IMR-90 (cell line): ENCODE measurements at places on chromosomes 4 and X. TPM values are rescaled to one million over a fixed set of nuclear protein-coding genes. Genes with fewer than 3 reads are reported as not detected.
A peak's percentile ranks its signal among the peaks of the same experiment; 100 is the strongest.

PPARGC1A gene
- polyA plus RNA-seq = 0.03 TPM in 2 replicates

ARX gene
- not detected in 2 replicates for polyA plus RNA-seq

PIR gene
- 7.3 and 8.7 TPM in 2 replicates for polyA plus RNA-seq

HAUS3 gene
- 3.6 and 4.8 TPM in 2 replicates for polyA plus RNA-seq

ADH7 gene
- not detected in 2 replicates for polyA plus RNA-seq

MTNR1A gene
- polyA plus RNA-seq = not detected in 2 replicates

SMR3B gene
- polyA plus RNA-seq = not detected in 2 replicates

HPSE gene
- 0.09 TPM in 2 replicates for polyA plus RNA-seq

LIAS gene
- polyA plus RNA-seq = 7.0 and 7.8 TPM in 2 replicates

- peak; percentile 6 for DNase-seq
These were observed 73.3 kb upstream of the PPP3CA start for GRCh38 chr4:101420661-101421060.

GRCh38 chrX:147072747-147073146, 258.2 kb upstream of the CXorf51A start:
- DNase-seq = no peak

DNA sequence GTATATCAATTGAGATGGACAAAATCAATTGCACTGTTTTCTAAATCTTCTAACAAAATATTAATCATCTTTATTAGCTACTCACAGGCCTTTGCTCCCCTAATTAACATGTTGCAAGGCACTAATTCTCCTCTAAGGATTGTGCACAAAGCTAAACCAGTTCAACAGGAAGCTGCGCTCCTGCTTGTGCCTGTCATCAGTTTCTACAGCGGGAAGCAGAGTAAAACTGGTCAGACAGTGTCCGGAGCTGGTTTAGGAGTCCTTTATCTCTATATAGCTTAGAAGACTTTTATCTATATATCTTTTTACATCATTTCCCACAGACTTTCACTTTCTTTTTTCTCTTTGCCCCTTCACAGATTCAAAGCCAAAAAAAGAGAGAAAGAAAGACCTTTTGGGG, 79.1 kb downstream of the ELOVL6 start:
- no peak for DNase-seq

- DNase-seq = no peak
These were observed 125.4 kb upstream of the EOLA2 start for GRCh38 chrX:150063674-150064073.

DNA sequence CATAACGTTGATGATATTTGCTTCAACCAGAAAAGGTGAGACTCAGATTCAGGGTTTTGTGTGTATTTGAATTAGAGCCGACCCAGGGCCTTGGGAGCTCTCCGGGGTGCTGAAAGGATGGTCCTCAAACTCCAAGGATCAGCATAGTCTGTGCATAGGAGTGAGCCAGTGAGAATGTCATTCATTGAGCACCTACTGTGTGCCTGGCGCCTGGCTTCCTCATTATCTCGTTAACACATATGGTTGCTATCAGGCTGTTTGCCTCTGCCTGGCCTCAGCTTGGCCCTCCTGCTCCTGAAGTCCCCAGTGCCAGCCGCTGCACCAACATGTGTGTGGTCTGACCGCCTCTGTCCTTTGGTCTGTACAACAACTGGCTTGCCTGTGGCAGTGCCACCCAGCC, 25.1 kb upstream of the JAKMIP1 start:
- DNase-seq = peak; percentile 12

GRCh38 chr4:7186031-7186430, 6.3 kb upstream of the SORCS2 start:
- DNase-seq = no peak

DNA sequence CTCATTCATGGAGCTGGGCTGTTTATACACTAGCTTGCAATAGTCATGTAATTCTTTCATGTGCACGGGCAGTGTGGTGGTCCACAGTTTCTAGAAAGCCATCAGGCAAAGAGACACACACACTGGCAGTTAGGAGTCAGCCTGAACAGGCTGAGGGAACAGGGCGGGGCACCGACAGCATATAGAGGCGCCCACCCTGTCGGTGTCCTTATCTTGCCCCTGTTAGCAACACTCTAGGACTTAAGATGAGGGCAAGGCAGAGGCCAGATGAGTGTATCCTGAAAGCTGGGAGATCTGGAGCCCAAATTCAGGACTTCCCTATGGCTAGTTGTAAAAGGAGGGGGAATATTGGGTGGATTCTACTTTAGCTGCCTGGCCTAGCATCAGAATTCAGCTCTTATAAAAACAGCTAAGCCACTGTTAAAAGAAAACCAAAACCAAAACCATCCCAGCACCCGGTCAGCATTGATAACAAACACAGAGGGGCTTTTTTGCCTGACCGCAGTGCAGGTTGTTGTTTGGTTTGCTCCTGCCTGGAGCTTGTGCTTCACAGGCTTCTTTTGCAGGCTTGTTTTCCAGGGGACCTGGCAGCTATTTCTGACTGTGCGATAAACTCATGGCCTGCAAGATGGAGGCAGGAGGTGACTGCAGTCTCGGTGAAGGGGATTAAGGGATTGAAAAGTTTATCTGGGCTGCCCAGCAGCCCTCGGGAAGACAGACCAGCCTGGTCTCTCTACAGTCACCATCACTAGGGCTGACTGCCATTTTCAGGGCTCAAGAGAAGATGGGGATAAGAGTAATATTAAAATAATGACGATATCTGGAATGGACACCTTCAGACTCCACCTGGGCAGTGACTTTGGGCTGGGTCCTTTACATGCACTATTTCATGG, 638.9 kb downstream of the MID1IP1 start:
- DNase-seq = no peak

DNA sequence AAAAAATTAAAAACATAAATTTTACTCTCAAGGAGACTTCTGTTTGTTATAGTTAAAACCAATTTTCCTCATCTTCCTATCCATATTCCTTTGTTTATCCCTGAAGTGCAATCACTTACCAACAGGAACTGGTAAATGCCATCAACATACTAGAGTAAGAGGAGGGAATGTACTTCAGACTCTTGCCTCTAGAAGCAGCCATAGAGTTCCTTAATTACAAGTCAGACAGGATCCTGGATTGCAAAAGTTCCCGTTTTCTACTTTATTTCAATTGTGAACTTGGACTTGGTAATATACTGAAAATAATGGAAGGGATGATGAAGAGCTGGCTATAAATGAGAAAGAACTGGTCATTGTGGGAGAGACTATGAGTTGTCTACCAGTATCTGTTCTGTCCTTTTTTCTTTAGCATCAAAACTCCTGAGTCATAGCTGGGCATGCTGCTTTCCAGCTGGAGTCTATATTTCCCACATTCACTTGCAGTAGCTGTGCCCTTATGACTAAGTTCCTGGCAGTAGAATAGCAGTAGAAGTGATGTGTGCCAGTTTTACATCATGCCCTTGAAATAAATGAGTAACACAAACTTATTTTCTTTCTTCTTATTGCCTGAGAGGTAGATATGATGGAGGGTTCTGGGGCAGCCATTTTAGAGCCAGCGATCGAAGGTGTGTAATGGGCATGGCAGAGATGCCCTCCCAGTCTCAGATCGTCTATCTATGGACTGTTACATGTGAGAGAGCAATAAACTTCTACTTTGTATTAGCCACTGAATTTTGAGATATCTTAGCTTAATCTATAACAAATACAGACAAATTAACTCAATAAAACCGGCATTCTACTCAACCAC, 26.8 kb upstream of the SPARCL1 start:
- peak; percentile 58 for DNase-seq

- no peak for DNase-seq
These were observed 16.3 kb downstream of the CD38 start for GRCh38 chr4:15794426-15794825.

- no peak for DNase-seq
These were observed 35.2 kb upstream of the GRIA2 start for GRCh38 chr4:157185363-157185762.

DNA sequence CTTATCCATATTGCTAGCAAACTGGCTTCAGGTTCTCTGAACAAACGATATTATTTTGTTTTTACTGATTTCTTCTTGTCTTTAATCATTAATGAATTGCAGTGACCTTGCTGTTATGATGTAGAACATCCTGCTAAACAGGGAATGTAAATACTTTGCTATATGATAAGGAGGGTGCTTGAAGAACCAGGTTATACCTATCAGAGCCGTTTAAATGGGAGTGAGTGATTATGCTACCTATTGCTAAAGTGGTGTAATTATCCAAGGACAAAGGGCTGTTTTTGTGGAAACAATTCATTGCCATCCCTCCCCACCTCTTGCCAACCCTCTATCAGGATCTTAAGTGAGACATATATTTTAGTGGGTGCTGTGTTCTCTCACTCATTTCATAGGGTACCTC, 788.9 kb downstream of the RPA4 start:
- no peak for DNase-seq

DNA sequence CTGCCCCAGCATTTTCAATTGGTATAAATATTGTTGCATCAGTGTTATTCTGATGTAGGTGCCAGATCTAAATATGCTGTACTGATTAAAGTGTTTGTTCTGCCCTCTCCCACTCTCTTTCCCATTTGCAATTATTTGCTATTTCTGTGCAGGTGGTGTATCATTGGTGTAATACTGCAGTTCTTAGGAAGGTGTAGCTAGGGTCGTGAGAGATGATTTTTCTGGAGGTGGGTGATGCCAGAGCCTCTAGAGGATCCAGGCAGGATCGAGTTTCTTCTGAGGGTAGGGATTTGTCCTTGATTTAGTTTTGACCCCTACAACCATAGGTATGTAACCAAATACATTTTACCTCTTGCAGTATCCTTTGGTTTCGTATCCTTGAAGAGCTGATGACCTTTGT, 1.9 kb downstream of the SMAD1 start:
- DNase-seq = no peak

- no peak for DNase-seq
These were observed 832 bp downstream of the EGFL6 start for GRCh38 chrX:13570261-13570605.

DNA sequence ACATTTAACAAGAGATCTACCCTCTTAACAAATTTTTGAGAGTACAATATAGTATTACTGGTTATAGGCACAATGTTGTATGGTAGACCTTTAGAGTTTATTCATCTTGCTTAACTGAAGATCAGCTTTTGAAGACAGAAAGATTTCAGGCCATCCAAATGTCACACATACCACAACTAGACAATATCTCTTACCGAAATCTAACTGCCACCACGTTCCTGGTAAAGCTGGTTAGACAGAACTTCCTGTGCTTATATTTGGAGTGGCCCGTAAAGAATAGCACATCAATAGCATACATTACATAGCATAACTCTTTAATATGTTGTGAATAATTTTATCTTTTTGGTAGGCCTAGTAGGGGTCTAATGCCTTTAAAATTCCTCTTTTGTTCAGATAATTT, 29.8 kb upstream of the ARHGEF6 start:
- DNase-seq = no peak

GRCh38 chrX:4249401-4249800, 536.0 kb upstream of the PRKX start:
- DNase-seq = no peak

DNA sequence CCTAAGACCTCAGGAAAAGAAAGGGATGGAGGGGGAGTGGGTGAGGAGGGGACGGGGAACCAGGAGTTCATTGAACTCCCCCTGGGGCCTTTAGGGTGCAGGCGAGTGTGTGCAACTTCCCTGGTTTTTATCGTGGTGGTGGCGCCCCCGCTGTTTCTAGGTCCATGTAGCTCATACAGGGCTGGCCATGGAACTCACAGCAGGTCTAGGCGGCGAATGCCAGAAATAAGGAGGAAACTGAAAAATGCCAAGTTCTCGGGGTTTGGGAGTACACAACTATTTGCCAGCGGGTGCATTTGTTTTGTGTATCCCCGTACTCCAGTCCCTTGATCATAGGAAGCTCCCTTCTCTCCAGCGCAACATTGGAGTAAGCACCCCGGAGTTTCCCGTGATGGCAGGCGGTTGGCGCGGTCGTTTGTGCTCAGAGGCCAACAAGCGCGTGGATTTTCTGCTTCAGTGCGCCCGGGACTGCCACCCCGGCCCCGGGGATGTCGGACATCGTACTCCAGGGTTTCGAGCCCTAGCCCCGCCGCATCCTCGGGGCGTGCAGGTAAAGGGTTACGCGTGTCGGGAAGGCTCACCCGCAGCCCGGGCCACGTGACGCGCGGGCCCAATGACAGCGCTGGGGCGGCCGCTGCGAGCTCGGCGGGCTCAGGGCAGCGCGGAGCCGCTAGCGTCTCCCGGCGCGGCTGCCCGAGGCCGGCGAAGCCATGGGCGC, 208.9 kb downstream of the NWD2 start:
- DNase-seq = no peak

- DNase-seq = no peak
These were observed 172.8 kb downstream of the SHROOM3 start for GRCh38 chr4:76607846-76608245.
